Tracheal epithelial cell (primary cell): ENCODE measurements at places on chromosomes 2 and 18. TPM values are rescaled to one million over a fixed set of nuclear protein-coding genes. Genes with fewer than 3 reads are reported as not detected.

Gene RND3
- total RNA-seq, result 100.0 and 308 TPM in 2 replicates

Gene ALKAL2
- 2.2 TPM in 1 of 2 replicates, not detected in the other for total RNA-seq

Gene MSGN1
- total RNA-seq, result not detected in 2 replicates

Gene NEU2
- not detected in 2 replicates for total RNA-seq

Gene GALR1
- total RNA-seq, result not detected in 2 replicates

Gene UGT1A5
- total RNA-seq, result 0.24 TPM in 1 of 2 replicates, not detected in the other
